ENCODE measurements at places on chromosomes 11 and 22. TPM values are rescaled to one million over a fixed set of nuclear protein-coding genes. Genes with fewer than 3 reads are reported as not detected.

KIF18A gene
- total RNA-seq: 4.0 TPM

GLYAT gene
- not detected for total RNA-seq

SOX10 gene
- not detected for total RNA-seq

SLC1A2 gene
- total RNA-seq: 0.72 TPM

DBX1 gene
- total RNA-seq: not detected

OR52N2 gene
- total RNA-seq: not detected

GAS2 gene
- 0.36 TPM for total RNA-seq

OR51E2 gene
- total RNA-seq: not detected

PLEKHA7 gene
- total RNA-seq: 1.1 TPM

SPA17 gene
- total RNA-seq: 8.0 TPM

ADAMTS8 gene
- total RNA-seq: under 0.01 TPM

OR5B21 gene
- total RNA-seq: not detected

MS4A6A gene
- not detected for total RNA-seq

SERHL2 gene
- 2.9 TPM for total RNA-seq

STK33 gene
- total RNA-seq: 0.72 TPM

SLC22A12 gene
- not detected for total RNA-seq

MOV10L1 gene
- total RNA-seq: 0.59 TPM

ACR gene
- not detected for total RNA-seq

LDHAL6A gene
- total RNA-seq: not detected

HBD gene
- total RNA-seq: not detected

KCNJ5 gene
- total RNA-seq: 0.36 TPM

CALCB gene
- total RNA-seq: not detected

MYOD1 gene
- not detected for total RNA-seq

ANO1 gene
- not detected for total RNA-seq

RIMBP3C gene
- total RNA-seq: 0.29 TPM

KRTAP5-2 gene
- not detected for total RNA-seq

MADD gene
- total RNA-seq: 21.7 TPM

TREH gene
- total RNA-seq: not detected

ANO9 gene
- total RNA-seq: under 0.01 TPM

ACTN3 gene
- not detected for total RNA-seq

RFPL1 gene
- total RNA-seq: not detected

APOA5 gene
- total RNA-seq: not detected

SLC43A3 gene
- 61.0 TPM for total RNA-seq

DNAJB7 gene
- not detected for total RNA-seq

SEC14L2 gene
- 16.6 TPM for total RNA-seq

PATE3 gene
- total RNA-seq: not detected

SLC37A2 gene
- total RNA-seq: 0.29 TPM

BEST1 gene
- total RNA-seq: 5.6 TPM

ESAM gene
- 0.29 TPM for total RNA-seq

CHADL gene
- 1.2 TPM for total RNA-seq

MFNG gene
- 0.72 TPM for total RNA-seq

MICALL1 gene
- total RNA-seq: 29.5 TPM

SLC25A22 gene
- 8.0 TPM for total RNA-seq

RAB3IL1 gene
- 20.3 TPM for total RNA-seq

CHST1 gene
- 1.5 TPM for total RNA-seq

EFEMP2 gene
- total RNA-seq: 94.8 TPM

SMCO4 gene
- total RNA-seq: 15.6 TPM

MPEG1 gene
- total RNA-seq: under 0.01 TPM

APOL4 gene
- 2.9 TPM for total RNA-seq

SERPINH1 gene
- 1,145 TPM for total RNA-seq

MMP3 gene
- 5.1 TPM for total RNA-seq

CDHR5 gene
- not detected for total RNA-seq

NRGN gene
- not detected for total RNA-seq

CD3E gene
- total RNA-seq: not detected

TRIM49 gene
- not detected for total RNA-seq

MEI1 gene
- 0.36 TPM for total RNA-seq

CYTH4 gene
- total RNA-seq: 0.59 TPM

JAML gene
- total RNA-seq: not detected

All from osteoblast (primary cell).